AG09309 (cell line): ENCODE measurements at places on chromosomes 11 and 22.

DNA sequence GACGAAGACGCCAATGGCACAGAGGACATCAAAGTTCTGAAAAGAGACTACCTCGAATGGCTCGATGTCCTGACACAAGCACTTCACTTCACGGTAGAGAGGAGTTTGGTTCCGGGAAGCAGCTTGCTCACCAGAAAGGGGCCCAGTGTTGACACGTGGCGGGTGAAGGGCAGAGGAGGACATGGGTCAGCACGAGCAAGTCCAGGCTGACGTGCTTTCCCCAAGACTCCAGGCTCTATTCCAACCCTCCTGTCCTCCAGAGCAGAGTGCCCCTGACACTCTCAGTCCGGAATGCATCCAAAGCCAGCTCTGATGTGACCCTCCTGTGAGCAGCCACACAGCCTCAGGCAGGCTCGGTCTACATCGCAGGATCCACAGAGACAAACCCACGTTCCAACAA, 77.5 kb upstream of the BID start:
- DNase-seq, result no peak

DNA sequence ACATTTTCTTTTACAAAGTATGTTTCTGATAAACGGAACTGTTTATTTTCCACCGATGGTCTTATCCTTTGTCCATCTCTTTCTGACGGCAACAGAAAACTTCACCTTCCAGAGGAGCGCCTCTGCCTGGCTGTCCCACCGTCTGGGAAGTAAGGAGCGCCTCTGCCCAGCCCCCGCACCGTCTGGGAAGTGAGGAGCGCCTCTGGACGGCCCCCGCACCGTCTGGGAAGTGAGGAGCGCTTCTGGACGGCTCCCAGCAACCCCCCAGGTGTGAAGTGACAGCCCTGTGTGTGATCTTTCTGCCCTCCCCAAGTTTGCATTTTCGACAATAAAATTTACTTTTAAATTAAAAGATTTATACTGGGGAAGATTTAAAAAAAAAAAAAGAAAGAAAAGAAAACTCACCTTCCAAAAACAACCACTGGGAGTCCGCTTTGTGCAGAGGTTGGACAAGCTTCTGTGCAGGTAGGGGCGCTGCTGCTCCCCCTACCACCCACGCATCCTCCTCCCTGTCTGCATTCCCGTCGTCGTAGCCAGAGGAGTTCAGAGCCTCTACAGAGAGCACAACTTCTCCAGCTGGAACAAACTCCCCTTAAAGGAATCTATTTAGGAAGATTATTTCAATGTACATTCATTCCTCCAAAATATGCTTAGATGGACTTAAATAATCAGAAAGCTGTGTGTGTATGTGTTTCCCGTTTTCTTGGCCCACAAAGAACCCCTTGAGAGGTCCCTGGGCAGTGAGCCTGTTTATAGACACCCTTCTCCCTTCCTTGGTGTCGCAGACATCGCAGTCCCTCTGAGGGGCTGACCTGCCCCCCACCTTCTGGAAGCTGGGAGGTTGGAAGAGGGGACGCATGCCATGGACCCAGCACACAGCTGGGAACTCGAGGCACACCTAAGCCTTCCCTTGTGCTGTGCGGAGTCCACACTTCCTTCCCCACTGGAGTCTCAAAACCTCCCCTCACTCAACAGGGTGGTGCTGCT, 849 bp upstream of the APOBEC3B start:
- no peak for DNase-seq

DNA sequence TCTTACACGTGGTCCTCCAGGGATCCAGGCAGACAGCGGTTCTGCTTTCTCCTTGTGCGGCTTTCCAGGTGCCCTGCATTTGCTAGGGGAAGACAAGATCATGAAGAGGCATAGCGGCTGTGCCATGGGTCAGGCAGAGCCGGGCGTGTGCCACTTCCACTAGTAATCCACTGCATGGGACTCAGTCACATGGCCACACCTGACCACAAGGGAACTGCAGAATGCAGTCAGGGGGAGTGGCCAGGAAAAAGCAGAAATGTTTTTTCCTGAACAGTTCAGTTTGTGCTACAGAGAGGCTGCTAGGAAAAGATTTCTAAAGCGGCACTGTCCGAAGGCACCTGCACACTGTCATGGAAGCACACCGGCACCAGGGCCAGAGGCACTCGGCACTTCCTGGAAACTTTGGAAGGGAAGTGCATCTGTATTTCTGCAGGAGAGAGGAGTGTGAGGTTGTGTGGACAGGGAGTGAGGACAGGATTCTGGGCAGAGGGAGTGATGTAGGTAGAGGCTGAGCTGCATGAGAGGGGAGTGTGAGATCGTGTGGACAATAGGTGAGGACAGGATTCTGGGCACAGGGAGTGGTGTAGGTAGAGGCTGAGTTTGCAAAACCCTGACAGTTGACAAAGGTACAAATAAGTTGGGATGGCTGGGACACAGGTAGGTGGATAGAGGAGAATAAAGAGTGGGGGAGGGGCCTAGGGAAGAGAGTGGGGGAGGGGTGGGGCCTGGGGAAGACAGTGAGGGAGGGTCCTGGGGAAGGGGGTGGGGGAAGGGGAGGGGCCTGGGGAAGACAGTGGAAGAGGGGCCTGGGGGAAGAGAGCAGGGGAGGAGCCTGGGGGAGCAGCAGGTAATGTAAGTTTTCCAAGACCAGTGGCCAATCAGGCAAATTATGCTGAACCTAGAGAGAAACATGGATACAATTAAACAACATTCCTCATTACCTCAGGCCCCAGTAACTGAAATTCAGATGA, 1436.3 kb downstream of the TBC1D22A start:
- DNase-seq, result no peak

- no peak for DNase-seq
These were observed at the start of gene TRIM49D1 for GRCh38 chr11:89922195-89922660. TSS of gene TRIM49D1 (minus strand) at chr11:89922245. CDS start at chr11:89917710, 4,535 bp downstream.

GRCh38 chr11:3849297-3849874, 6.1 kb upstream of the STIM1 start:
- no peak for DNase-seq
